ENCODE measurements at places on chromosomes 12 and 14.

DNA sequence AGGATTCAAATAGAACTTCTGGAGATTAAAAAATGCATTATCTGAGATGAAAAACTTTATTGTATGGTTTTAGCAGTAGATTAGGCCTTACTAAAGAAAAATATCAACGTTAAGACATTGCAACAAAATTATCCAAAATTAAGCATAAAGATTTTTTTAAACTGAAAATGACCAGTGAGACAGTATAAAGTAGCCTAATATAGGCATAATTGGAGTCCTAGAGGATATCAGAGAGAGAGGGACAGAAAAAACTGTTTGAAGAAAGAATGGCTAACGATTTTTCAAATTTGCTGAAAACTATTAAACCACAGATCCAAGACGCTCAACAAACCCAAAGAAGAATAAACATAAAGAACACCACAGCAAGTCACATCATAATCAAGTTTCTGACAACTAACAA lies 149.5 kb upstream of the LMNTD1 start:
- DNase-seq, result no peak

DNA sequence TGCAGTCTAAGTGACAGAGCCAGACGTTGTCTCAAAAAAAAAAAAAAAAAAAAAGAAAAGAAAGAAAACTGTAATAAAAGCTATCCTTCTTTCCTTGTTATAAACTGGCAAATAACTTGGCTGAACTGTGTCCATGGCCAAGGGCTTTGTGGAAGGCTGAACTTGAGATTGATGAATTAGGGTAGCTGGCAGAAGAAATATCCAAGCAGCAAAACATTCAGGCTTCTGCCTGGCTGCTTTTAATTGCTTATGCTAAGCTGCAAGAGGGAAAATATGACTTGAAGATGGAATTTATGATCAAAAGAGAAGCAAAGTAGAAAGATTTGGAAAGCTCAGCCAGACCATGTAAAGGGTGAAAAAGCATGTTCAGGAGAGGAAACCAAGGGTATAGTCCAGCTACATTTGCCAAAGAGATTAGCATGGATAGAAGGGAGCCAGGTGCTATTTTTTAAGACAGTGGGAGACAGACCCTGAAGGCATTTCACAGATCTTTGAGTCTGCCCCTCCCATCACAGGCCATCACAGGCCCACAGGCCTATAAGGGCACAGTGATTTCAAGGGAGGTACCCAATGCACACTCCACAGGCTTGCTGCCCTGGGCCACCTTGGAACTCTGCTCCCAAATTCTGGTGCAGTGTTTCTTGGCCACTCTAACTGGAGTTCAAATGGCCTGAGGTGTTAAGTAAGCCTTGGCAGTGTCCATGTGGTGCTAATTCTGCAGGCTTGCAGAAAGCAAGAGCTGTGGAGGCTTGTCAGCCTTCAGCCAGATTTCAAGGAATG lies 226.0 kb downstream of the AEBP2 start:
- DNase-seq, result no peak

- DNase-seq, result no peak
These were observed 71.9 kb downstream of the CRACR2A start for GRCh38 chr12:3680919-3681594.

DNA sequence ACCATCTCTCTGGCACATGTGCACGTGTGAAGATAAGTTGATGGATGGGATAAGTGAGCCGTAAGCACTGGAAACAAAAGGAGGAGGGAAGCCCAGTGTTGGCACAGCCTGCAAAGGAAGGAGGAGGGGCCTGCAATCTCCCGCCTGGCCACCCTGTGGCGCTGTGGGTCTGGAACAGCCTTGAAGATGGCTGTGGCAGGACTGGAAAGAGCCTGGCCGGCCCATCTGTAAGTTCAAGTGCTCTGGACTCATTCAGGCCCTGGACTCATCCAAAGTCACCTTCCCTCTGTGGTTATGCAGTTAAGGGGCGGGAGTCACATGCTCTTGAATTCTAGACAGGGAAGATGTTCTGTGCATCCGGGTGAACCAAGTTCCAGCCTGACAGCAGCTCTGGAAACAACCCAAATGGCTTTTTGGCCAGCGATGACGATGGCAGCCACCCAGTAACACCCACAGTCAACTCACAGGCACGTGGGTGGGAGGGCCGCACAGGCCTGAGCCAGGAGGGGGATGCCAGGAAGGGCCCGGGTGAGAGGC lies 50.4 kb downstream of the CHGA start:
- no peak for DNase-seq

GRCh38 chr12:130354407-130354806 lies 16.7 kb downstream of the PIWIL1 start:
- DNase-seq, result no peak

- no peak for DNase-seq
These were observed 16.8 kb downstream of the SCAF11 start for GRCh38 chr12:45973526-45973925.

GRCh38 chr12:15650399-15651128 lies 138.6 kb downstream of the EPS8 start:
- no peak for DNase-seq

- no peak for DNase-seq
These were observed 32.0 kb downstream of the CDK17 start for GRCh38 chr12:96368233-96368632.

DNA sequence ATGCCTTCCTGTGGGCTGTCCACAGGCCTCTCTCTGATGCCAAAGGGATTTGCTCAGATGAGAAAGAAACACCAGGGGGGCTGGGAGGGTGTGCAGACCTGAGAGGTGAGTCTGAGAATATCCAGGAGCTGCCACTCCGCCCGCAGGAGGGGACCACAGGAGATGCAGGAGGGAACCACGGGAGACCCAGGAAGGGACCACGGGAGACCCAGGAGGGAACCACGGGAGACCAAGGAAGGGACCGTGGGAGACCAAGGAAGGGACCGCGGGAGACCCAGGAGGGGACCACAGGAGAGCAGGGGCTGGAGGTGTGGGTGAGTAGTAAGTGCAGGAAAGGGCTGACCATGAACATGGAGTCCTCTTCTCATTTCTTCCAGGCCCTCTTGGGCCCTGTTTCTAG lies 74.6 kb upstream of the SFSWAP start:
- no peak for DNase-seq

- no peak for DNase-seq
These were observed 678 bp downstream of the TRMT61A start for GRCh38 chr14:103529383-103530365.

DNA sequence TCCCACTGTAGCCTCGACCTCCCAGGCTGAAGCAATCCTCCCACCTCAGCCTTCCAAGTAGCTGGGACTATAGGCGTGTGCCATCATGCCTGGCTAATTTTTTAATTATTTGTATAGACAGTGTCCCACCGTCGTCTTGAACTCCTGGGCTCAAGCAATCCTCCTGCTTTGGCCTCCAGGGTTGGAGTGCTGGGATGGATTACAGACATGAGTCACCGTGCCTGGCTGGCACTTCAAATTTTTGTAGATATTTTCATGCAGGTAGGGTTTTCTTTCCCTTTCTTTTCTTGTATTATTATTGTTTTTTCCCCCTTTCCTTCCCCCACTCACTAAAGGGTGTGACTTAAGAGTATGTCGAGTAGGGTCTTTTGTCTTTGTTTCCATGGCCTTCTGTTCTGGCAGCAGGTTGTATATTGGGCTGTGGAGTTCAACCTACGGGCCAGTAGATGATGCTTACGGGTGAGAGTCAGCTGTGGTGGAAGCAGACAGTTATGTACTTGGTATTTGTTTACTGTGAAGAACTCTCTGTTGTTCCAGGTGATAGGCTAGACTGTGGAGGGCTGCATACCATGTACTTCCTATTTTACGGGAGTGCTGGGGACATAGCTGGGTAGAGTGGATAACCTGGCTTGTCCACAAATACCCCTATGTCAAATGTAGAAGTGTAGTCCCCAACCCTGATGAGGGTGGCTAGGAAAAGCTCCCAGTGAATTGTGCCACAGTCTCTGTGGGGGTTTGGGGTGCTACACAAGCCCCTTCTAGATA lies 30.7 kb downstream of the RAD51B start:
- DNase-seq, result no peak
